ENCODE measurements at places on chromosomes 6 and 20.

GRCh38 chr6:63947792-63948529 is 312.4 kb downstream of the PHF3 start:
- DNase-seq: no peak

DNA sequence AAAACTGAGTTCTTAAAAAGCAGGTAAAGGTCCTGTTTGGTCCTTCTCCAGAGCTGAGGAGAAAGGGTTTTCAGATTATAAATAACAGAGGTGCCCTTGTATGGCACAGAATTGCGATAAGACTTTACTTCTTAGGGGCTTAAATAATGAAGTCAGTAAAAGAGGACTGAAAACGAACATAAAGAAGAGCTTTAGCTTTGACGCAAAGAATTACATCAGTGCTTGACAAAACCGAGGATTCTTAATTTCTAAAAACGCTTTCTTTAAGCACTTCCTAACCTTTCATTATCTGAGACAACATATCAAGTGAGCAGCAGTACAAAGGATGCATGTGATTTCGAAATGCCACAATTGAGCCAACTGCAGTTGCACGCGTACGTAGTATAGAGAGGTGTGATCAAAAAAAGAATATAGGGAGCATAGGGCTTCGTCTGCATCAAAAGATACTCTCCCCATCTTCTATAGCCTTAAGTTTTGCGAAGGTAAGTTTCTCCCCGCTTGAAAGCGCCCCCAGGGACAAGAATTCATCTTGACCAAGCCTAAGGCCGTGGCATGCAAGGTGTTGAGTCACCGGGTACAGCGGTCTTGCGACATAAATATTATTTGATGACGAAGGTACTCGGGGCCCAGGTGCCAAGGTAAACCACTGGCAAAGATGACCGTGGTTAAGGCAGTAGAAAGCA is 778 bp upstream of the LOC128125822 start:
- DNase-seq: peak; percentile 77

- DNase-seq: no peak
Observed at GRCh38 chr6:111002350-111002749, 20.5 kb downstream of the RPF2 start.

DNA sequence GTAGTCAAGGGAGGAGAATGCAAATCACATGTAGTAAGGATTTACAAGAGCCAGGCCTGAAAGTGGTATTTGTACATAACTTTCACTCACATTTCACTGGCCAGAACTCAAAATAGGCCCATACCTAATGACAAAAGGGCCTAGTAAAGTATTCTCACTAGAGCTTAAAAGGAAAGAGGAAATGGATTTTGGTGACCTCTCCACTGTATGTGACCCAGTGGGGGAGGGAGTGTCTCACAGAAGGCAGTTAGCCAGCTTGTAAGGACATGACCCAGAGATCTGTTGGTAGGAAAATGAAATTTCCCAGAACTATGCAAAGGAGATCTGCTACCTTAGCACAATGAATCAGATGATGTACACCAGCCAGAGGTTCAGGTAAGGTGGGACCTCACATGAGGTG is 124.4 kb downstream of the PTPRT start:
- no peak for DNase-seq

DNA sequence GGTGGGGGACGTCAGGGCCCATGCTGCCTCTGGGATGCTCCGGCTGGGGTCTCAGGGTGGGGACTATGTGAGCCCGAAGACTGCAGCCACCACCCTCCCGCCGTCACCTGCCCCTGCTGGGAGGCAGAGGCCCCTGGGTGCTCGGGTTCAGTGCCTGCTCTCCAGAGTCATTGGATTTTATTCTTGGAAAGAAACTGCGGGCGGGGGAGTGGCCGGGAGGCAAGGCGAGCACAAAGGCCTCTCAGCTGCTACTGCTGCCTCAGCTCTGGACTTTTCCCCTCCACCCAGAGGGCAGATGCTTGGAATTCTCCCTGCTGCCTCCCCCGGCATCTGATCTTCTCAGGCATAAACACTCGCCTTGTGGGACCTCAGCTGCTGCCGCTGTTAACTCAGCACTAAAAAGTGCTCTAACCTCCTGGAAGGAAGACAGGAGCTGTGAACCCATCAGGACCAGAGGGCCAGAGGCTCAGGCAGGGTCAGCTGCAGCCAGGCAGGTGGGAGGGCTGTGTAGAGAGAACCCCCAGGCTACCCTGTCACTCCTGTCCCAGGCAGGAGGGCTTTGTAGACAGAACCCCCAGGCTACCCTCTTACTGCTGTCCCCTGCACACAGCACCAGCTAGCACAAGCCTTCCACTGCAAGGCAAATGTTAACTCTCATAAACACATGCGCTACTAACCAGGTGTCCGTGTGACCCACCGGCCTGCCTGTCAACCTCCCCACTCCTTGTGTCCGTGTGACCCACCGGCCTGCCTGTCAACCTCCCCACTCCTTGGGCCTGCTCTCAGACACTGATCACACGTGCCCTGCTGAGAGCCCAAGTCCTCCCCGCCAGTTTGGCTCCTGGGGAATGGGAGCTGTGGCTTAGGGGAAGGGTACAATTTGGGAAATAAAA is 9.4 kb upstream of the FRMD1 start:
- DNase-seq: no peak

- DNase-seq: no peak
Observed at GRCh38 chr6:134730013-134730412, 219.9 kb downstream of the ALDH8A1 start.

Measured in CD8-positive, alpha-beta memory T cell (primary cell).